ENCODE measurements at places on chromosomes 12 and 14.

- DNase-seq, result no peak
These were observed 51.1 kb upstream of the TCL1A start for GRCh38 chr14:95765051-95765450.

GRCh38 chr12:31745242-31745641 is 16.4 kb upstream of the AMN1 start:
- DNase-seq, result no peak

DNA sequence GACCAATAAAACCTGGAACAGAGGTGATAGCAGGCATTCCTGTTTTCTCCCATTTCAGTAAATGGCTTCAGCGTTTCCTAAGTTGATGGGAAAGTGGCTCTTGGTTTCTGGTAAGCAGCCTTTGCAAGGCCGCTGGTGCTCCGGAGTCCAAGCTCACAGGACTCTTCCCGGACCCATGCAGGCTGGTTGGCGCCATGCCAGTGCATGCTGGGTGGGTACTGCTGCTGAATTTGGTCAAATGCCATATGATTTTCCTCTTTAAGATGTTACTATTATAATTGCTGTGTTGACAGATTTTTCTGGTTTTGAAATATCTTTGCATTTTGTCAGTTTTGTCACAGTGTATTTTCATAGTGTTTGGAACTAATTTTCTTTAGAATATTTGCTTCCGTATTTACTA is 27.7 kb downstream of the PPP2R5C start:
- peak; percentile 81 for DNase-seq

DNA sequence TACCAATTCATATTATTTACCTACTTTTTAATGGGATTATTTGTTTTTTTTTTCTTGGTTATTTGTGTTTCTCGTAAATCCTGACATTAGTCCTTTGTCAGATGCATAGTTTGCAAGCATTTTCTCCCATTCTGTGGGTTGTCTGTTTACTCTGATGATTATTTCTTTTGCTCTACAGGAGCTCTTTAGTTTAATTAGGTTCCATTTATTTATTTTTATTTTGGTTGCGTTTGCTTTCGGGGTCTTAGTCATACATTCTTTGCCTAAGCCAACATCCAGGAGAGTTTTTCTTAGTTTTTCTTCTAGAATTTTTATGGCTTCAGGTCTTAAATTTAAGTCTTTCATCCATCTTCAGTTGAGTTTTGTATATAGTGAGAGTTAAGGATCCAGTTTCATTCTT is 289.9 kb downstream of the AKAP6 start:
- DNase-seq, result no peak

DNA sequence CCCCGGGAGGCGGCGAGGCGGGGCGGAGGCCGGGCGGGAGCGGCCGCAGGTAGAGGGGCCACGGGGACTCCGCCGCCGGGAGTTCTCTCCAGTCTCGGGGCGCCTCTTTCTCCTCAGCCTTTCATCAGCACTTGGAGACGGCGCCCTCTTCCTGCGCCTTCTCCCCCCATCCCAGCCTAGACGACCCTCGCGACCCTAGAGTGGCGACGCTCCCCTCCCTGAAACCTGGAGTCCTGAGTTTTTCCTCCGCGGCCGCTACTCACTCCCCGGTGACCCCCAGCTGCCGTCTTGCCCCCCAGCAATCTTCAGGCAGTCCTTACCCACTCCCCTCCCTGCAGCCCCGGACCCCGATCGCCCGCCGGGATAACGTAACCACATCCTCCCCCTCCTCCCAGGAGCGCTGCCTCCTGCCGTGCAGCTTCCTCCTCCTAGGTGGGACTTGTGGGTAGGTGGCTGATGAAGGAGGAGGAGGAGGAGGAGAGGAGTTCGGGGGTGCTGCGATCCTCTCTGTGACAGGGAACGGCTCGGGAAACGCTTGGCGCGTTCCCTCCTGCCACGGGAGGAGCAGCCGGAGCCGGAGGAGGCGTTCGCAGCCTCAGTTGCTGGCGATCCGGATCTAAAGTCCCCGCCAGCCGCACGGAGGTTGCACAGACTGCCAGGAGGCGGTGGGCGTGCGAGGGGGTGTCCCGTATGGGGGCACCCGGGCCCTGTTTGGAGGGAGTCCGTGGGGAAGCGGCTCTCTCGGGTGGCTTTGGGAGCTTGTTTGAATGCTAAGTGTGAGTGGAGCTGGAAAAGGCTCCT is 891 bp downstream of the PLEKHA5 start:
- peak; percentile 42 for DNase-seq

DNA sequence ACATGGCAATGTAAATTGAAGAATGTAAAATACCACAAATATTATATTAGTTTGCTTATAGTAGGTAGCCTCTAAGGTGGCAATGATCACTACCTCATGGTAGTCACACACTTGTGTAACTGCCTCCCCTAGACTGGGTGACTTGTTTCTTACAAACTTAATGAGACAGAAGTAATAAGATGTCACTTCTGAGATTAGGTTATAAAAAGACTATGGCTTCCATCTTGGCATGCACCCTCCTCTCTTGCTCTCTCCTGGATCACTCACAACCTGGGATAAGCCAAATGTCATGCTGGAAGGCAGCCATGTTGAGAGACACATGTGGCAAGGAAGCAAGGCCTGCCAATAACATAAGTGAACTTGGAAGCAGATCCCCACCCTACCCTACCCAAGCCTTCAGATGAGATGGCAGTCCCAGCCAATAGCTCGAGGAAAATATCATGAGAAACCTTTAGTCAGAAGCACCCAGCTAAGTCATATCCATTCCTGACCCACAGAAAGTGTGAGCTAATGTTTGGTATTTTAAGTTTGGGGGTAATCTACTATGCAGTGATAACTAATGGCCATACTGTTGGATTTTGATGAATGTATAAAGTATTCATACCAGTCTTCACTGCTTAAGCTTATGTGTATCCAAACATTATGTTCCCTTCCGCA is 43.3 kb downstream of the PPP1R12A start:
- no peak for DNase-seq

GRCh38 chr12:62196146-62196545 is 64.1 kb upstream of the USP15 start:
- no peak for DNase-seq

DNA sequence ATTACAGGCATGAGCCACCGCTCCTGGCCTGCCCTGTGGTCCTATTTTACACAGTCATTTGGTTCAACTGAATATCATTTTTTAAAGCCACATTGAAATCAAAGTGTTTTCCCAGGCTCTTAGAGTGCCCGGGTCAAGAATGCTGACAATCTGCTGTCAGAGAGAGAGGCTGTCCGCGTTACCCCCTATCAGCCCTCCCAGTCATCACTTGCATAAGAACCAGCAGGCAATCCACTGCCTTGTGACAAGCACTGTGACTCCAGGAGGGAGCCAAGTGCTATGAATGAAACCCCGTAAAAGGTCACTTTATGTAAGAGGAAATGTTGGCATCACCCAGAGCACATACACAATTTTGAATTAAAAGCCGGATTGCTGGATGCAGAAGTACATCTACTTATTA is 13.5 kb downstream of the PHLDA1 start:
- no peak for DNase-seq

- no peak for DNase-seq
These were observed 16.8 kb downstream of the GPATCH2L start for GRCh38 chr14:76168531-76168930.

GRCh38 chr12:54935235-54935951 is 49.2 kb downstream of the TESPA1 start:
- no peak for DNase-seq

DNA sequence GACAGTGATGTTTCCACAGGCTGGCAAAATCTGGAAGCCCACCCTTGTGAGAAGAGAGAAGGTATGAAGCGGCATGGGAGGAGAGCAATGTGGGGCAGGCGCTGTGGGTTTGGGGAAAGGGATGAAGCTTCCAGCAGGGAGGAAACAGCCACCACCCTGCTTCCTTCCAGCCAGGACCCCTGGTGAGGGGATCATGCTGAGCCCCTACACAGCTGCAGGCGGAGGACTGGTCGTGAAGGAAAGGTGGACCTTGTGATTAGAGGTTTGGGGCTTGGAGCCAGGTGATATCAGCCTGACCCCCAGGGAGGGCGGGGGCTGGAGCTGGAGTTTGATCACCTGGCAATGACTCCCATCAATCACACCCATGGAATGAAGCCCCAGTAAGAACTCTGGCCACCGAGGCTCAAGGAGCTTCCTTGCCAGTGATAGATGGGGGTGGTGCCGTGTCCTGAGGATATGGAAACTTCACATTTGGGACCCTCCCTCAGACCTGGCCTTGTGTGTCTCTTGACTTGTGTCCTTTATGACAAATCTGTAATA is 48.6 kb downstream of the RIMBP2 start:
- DNase-seq, result no peak

DNA sequence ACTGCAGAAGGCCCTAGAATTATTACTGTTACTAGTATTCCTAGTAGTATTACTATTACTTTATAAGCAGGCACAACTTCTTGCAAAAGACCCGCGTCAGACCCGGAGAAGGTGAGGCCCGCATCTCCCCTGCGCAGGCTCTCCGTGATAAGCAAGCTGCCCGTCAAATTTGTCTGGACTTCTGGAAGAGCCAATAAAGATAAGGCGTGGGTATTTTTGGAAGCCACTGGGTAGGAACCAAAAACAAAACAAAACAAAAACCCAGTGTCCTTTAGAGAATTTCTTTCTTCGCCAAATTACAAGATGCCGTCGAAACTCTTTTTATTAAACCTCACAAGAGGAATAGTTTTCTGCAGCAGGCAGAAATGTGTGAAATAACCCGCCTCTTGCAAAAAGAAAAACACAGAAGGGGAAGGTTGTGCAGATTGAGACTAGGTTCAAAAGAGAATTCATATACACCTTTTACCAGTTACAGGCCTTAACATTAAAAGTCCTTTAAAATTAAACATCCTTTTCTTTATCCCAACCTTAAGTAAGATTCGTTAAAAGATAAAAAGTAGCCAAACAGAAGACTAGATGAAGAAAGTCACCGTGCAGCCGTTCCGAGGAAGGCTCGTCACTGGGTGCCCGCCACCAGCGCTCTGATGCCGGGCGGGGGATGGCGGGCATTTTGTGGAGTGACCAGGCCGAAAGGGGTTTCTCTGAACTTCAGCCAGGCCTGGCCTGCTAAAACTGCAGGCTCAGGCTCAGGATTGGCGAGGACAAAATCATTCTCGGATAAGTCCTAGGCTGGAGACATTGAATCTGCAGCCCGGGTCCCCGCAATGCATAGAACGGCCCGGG is 1.6 kb downstream of the TBX5 start:
- DNase-seq, result no peak

DNA sequence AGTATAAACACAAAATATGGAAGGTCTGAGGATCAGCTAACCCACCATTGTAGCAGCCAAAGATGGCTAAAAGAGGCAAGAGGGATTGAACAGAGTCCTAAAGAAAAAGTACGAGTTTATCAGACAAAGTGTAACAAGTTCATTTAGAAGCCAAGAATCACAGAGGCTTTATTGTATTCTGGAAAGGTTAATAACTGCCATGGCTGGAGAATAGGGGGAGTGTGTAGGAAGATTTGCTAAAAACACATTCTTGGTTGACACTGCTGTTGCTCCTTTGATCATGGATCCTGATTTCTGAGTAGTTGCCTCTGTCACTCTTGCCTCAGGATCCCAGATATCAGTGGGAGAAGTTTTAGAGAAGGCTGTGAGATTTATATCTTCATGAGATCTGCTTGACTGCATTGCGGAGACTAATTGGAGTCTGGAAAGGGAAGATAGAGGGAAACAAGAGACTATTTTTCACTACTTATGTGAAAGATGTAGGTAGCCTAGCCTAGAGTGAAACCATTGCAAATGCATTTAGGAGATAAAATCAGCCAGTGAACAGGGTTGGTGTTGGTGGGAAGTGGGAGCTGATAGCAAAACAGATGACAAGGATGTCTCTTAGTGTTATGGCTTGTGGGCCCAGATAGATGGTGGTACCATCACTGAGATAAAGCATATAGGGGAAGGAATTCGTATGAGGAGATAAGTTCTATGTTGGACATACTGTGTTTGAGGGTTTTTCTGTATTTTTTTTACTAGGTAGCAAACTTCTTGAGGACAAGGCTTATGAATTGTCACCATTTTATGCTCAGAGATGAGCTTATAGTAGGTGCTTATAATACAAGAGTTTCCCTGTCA is 402.9 kb upstream of the PDE3A start:
- DNase-seq, result no peak

DNA sequence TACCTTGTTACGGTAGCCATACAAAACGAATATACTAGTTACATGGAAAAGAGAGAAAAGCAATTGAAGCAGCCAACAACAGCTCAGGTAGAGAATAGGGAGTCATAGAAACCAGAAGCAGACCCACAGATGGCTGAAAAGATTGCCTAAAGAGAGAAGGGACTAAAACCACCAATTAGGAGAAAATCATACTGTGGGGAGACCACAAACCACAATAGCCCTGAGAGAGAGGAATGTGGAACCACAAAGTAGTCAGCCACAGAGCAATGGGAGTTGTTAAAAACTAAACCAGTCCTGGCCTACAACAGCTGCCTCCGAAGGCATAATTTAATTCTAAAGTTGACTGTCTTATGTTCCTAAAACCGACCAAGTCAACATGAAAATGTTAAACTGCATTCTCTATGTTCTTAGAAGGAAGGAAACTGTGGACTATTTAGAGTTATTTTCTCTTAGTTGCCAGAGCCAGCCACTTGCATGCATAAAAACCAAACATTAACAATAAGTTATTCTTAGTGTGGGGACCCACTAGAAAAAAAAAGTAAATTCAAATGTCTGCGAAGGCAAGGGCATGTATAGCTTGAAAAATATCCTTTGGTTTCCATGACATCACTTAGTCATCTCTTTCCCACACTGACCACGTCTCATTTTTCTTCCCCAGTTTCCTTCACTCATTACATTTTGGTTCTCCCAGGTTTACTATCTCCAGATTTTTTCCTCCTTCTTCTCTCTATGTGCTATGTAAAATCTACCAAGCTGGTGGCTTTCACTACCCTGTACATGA is 398.1 kb downstream of the NOVA1 start:
- DNase-seq, result no peak
